Colonic mucosa (tissue), 4 donors: ENCODE measurements at places on chromosomes 11 and 22.

DNA sequence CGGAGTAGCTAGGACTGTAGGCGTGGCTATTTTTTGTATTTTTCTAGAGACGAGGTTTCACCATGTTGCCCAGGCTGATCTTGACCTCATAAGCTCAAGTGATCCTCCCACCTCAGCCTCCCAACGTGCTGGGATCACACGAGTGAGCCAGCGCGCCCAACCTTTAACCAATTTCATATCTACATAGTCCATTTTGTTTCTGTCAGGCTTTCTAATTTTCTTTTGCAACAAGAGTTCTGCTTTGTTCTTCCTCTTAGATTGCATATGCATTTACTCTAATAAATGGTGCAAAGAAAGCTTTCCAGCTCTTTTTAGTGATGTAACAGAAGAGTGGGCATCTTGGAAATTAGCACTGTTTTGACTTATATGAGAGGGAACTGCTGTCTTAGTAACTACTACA is 13.3 kb downstream of the RTN3 start:
- DNase-seq = no peak
- no peaks in the 10 kb centered on the region for H3K36me3 ChIP-seq
- no peak overlapping the region for H3K4me3 ChIP-seq
- no peaks in the 10 kb centered on the region for H3K4me1 ChIP-seq

GRCh38 chr22:41826021-41826420 is 6.9 kb upstream of the SREBF2 start:
- H3K4me1 ChIP-seq = peaks cover 7% of the 10 kb centered on the region
- no peak overlapping the region for H3K4me3 ChIP-seq
- H3K27ac ChIP-seq = no peak overlapping the region
- no peaks in the 10 kb centered on the region for H3K36me3 ChIP-seq
- H3K27me3 ChIP-seq = no peaks in the 10 kb centered on the region
- DNase-seq = no peak

- no peaks in the 10 kb centered on the region for H3K36me3 ChIP-seq
- no peak overlapping the region for H3K4me3 ChIP-seq
- no peaks in the 10 kb centered on the region for H3K4me1 ChIP-seq
- no peak for DNase-seq
- H3K27me3 ChIP-seq = no peaks in the 10 kb centered on the region
- H3K27ac ChIP-seq = no peak overlapping the region
These were observed 155.7 kb downstream of the AASDHPPT start for GRCh38 chr11:106233191-106233590.

DNA sequence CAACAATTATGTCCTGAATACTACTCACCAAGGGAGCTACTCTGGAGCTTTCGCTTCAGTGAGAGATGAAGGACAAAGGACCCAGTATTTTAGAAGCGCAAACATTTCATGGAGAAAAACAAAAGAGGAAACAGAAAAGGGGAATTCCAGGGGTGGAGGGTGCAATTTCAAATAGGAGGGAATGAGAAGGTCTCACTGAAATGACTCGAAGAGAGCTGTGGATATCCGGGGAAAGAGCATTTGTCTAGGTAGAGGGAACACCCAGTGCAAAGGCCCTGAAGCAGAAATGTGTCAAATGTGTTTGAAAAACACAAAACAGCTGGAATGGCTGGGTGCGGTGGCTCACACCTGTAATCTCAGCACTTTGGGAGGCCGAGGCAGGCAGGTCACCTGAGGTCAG is 2.4 kb downstream of the RPS19BP1 start:
- H3K27ac ChIP-seq = peak overlapping the region; percentile 89
- no peak overlapping the region for H3K4me3 ChIP-seq
- no peak for DNase-seq
- peaks cover 43% of the 10 kb centered on the region for H3K4me1 ChIP-seq

GRCh38 chr11:66996609-66997273 is 21.6 kb downstream of the C11orf86 start:
- no peak overlapping the region for H3K27ac ChIP-seq
- H3K36me3 ChIP-seq = no peaks in the 10 kb centered on the region
- no peak for DNase-seq
- no peaks in the 10 kb centered on the region for H3K27me3 ChIP-seq
- no peaks in the 10 kb centered on the region for H3K4me1 ChIP-seq

DNA sequence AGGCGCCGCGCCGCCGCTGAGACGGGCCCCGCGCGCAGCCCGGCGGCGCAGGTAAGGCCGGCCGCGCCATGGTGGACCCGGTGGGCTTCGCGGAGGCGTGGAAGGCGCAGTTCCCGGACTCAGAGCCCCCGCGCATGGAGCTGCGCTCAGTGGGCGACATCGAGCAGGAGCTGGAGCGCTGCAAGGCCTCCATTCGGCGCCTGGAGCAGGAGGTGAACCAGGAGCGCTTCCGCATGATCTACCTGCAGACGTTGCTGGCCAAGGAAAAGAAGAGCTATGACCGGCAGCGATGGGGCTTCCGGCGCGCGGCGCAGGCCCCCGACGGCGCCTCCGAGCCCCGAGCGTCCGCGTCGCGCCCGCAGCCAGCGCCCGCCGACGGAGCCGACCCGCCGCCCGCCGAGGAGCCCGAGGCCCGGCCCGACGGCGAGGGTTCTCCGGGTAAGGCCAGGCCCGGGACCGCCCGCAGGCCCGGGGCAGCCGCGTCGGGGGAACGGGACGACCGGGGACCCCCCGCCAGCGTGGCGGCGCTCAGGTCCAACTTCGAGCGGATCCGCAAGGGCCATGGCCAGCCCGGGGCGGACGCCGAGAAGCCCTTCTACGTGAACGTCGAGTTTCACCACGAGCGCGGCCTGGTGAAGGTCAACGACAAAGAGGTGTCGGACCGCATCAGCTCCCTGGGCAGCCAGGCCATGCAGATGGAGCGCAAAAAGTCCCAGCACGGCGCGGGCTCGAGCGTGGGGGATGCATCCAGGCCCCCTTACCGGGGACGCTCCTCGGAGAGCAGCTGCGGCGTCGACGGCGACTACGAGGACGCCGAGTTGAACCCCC is 798 bp downstream of the BCR start:
- DNase-seq = no peak
- H3K4me1 ChIP-seq = peaks cover 23% of the 10 kb centered on the region
- H3K27me3 ChIP-seq = no peaks in the 10 kb centered on the region

GRCh38 chr11:96033095-96033494 is 109.2 kb upstream of the MTMR2 start:
- H3K27me3 ChIP-seq = no peaks in the 10 kb centered on the region
- H3K27ac ChIP-seq = no peak overlapping the region
- DNase-seq = no peak
- no peaks in the 10 kb centered on the region for H3K4me1 ChIP-seq
- no peak overlapping the region for H3K4me3 ChIP-seq

- DNase-seq = no peak
- H3K27me3 ChIP-seq = no peaks in the 10 kb centered on the region
- H3K4me3 ChIP-seq = no peak overlapping the region
- no peak overlapping the region for H3K27ac ChIP-seq
- no peaks in the 10 kb centered on the region for H3K36me3 ChIP-seq
These were observed 62.2 kb upstream of the INCENP start for GRCh38 chr11:62061356-62062222.

GRCh38 chr11:62705413-62705812 is 1.8 kb downstream of the BSCL2 start:
- H3K4me1 ChIP-seq = peaks cover 8% of the 10 kb centered on the region
- peak overlapping the region; percentile 82 for H3K27ac ChIP-seq
- H3K4me3 ChIP-seq = peak overlapping the region; percentile 71
- H3K27me3 ChIP-seq = no peaks in the 10 kb centered on the region
- no peaks in the 10 kb centered on the region for H3K36me3 ChIP-seq

- no peak overlapping the region for H3K27ac ChIP-seq
- no peaks in the 10 kb centered on the region for H3K4me1 ChIP-seq
- H3K27me3 ChIP-seq = no peaks in the 10 kb centered on the region
- no peak for DNase-seq
These were observed 12.8 kb downstream of the FRMD8 start for GRCh38 chr11:65399249-65399648.

DNA sequence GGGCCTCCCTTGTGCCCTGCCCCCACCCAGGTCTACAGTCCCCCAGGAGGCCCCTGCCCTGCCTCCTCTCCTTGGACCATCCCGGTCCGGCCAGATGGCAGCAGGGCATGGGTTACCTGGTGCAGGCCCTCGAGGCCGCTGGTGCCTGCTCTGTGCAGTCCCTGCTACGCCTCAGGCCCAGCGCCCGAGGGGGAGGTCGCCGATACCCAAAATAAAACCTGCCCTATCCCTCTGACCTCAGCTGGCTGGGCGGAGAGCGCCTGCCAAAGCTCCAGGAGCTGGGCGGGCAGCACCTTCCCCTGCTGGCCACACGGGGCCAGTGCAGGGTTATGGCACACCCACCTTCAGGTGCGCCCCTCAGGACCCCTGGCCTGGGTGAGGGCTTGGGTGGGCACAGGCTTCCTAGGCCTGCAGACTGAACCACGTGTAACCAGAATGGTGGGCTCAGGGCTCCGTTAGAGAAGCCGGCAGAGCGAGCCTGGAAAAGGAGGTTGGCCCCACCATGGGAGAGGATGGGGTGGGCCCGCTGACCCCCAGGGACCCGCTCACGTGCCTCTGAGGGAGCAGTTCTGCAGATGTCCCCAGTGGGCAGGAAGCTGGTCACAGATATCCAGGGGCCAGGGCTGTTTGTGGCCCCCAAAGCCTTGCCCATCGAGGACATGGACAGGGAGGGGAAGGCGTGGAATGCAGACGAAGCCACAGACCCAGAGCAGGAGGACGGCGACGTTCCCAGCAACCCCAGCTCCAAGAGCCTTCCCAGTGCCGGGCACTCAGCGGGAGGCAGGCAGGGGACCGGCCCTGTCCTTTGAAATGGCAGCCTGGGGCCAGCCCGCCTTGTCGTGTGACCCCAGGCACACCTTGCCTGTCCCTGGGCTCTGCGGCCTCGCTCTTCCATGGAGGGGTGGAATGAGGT is 1.7 kb upstream of the TNNT3 start:
- DNase-seq = no peak
- no peaks in the 10 kb centered on the region for H3K27me3 ChIP-seq
- no peaks in the 10 kb centered on the region for H3K36me3 ChIP-seq

DNA sequence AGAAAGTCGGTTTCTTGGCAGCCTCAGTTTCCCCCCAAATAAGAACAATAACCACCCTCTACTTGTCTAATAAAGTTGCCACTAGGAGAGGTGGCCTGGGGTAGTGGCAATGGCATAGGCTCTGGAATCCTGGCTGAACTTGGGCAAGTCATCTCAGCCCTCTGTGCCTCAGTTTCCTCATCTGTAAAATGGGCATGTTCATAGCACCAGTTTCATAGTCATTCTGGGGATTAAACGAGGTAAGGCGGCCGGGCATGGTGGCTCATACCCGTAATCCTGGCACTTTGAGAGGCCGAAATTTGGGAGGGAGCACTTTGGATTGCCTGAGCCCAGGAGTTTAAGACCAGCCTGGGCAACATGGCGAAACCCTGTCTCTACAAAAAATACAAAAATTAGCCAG is 63.0 kb downstream of the SGSM1 start:
- no peaks in the 10 kb centered on the region for H3K36me3 ChIP-seq
- H3K4me3 ChIP-seq = no peak overlapping the region
- H3K27ac ChIP-seq = no peak overlapping the region

DNA sequence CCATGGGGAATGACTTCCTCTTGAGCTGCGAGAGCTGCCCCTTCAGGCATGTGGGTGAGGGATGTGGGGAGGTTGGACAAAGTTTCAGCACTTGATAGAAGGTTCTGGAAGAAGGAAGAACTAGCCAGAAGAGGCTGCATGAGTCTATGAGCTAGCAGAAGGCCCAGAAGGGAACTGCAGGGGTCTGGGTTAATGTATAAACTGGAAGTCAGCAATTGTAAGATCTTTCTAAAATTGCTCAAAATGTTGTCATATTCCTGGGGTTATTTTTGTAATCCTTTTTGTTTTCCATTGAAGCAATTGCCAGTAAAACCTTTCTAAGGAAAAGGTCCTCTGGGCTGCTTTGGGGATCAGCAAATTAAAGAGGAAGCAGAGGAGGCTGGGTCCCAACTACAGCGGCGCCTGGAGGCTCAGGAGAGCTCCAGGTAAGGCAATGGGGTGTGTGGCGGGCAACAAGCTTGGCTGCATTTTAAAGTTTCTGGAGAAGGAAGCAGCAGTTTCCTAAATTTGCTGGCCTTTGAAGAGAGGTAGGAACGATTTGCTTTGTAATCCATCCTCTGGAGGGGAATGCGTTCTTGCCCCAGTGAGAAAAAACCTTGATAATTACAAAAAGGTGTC is 29.2 kb downstream of the ADAMTS15 start:
- H3K27me3 ChIP-seq = no peaks in the 10 kb centered on the region
- peak overlapping the region; percentile 16 for H3K27ac ChIP-seq
- H3K36me3 ChIP-seq = no peaks in the 10 kb centered on the region
- no peaks in the 10 kb centered on the region for H3K4me1 ChIP-seq

GRCh38 chr11:92828556-92828955 is 140.9 kb upstream of the MTNR1B start:
- H3K36me3 ChIP-seq = no peaks in the 10 kb centered on the region
- no peak overlapping the region for H3K27ac ChIP-seq
- no peak overlapping the region for H3K4me3 ChIP-seq
- H3K27me3 ChIP-seq = no peaks in the 10 kb centered on the region
- H3K4me1 ChIP-seq = no peaks in the 10 kb centered on the region
- DNase-seq = no peak

- no peaks in the 10 kb centered on the region for H3K27me3 ChIP-seq
- H3K27ac ChIP-seq = no peak overlapping the region
- no peak overlapping the region for H3K4me3 ChIP-seq
- no peak for DNase-seq
- H3K36me3 ChIP-seq = no peaks in the 10 kb centered on the region
These were observed 5.3 kb downstream of the OR51F2 start for GRCh38 chr11:4826425-4826824.

DNA sequence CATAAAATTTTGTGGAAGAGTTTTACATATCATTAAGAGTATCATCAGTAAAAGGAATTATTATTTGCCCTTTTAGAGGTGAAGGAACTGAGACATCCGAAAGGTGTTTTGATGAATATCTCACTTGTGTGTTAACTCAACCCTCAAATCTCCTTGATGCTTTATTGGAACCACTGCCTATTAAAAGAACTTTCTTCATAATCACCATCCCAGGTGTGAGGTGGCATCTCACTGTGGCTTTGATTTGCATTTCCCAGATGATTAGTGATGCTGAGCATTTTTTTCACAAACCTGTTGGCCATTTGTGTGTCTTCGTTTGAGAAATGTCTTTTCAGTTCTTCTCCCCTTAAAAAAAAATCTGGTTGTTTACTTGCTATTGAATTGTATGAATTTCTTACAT is 134.0 kb upstream of the SYN3 start:
- no peak for DNase-seq
- H3K4me3 ChIP-seq = no peak overlapping the region
- H3K4me1 ChIP-seq = no peaks in the 10 kb centered on the region
- H3K27ac ChIP-seq = no peak overlapping the region

DNA sequence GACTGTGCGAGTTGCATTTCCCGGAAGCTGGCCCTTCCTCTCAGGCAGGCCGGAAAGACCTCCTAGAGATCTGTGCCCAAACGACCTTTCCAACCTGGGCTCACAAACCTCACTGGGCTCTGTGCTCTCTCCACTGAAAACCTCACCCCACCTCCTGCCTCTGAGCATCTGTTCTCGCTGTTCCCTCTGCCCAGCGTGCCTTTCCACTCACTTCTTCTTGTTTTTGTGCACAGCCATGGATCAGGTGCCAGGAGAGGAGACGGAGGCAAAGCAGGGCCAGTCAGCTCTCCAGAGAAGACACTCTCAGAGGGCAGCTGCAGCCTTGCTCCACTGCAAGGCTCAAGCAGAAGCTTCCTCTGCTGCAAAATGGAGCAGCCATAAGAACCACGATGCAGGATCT is 10.9 kb upstream of the CPT1A start:
- no peak overlapping the region for H3K4me3 ChIP-seq
- DNase-seq = no peak
- no peak overlapping the region for H3K27ac ChIP-seq
- peaks cover 10% of the 10 kb centered on the region for H3K4me1 ChIP-seq
- no peaks in the 10 kb centered on the region for H3K36me3 ChIP-seq
